ENCODE measurements at places on chromosomes 4 and X. TPM values are rescaled to one million over a fixed set of nuclear protein-coding genes. Genes with fewer than 3 reads are reported as not detected.

DNA sequence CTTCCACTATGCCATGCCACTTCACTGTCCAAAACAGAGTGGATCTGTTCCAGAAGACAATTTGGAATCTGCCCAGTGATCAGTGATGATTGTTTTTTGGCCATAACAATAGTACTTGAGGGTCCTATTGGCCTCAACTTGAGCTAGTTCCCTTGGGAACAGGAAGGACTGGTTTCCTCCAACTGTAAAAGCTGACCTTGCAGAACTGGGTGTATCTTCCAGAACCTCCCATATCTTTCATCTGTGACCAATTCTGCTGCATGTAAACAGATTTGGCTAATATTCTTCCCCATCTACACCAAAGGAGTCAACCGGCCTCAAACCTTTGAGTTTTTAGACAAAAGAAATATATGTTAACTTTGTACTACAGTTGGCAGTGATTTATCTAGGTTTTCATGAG is 165.1 kb upstream of the TRPC5 start:
- H3K4me3 ChIP-seq: no peak overlapping the region
- no peak overlapping the region for H3K27ac ChIP-seq
- no peaks in the 10 kb centered on the region for H3K36me3 ChIP-seq
- no peaks in the 10 kb centered on the region for H3K4me1 ChIP-seq
- peaks cover 2% of the 10 kb centered on the region for H3K27me3 ChIP-seq

GRCh38 chr4:54685810-54686209 is 28.1 kb downstream of the KIT start:
- DNase-seq: no peak
- no peaks in the 10 kb centered on the region for H3K4me1 ChIP-seq
- H3K27ac ChIP-seq: no peak overlapping the region
- H3K4me3 ChIP-seq: no peak overlapping the region
- H3K36me3 ChIP-seq: no peaks in the 10 kb centered on the region

NKX3-2 gene
- total RNA-seq: 0.18 TPM

DOK7 gene
- 14.2 TPM for total RNA-seq

DNA sequence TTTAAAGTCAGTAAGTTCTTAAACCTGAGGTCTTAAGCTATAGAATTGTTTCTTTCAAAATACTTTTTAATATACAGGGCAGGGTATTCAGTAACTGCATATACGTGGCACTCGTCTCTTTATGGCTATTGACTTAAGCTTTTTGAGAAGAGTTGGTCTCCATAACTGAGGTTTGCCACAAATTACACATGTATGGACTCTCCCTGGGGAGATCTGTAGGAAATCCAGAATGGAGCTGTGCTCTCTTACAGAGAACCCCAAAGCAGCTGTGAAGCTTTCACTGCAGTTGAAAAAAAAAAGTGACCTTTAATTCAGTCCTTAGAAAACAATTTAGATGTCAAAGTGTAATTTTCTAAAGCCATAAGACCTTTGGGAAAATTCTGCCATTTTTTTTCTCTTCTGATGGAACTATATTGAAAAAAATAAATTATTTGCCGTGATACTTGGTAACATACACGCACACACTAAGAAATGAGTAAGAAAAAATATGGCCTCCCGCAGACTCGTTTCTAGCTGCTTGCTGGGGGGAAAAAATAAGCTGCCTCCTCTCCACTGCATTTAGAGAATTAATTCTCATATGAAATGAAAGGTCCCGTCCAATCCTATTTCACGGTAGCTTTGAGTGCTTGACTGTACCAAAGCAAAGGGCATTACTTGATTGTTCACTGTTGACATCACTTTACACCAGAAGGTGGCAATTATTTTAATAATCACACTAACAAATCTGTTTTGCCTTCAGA is 159.4 kb upstream of the TENM3 start:
- H3K36me3 ChIP-seq: no peaks in the 10 kb centered on the region
- H3K27ac ChIP-seq: no peak overlapping the region
- H3K27me3 ChIP-seq: no peaks in the 10 kb centered on the region
- no peak for DNase-seq
- no peaks in the 10 kb centered on the region for H3K4me1 ChIP-seq

TSPYL2 gene
- total RNA-seq: 9.5 TPM

FAT4 gene
- total RNA-seq: 45.4 TPM

DNA sequence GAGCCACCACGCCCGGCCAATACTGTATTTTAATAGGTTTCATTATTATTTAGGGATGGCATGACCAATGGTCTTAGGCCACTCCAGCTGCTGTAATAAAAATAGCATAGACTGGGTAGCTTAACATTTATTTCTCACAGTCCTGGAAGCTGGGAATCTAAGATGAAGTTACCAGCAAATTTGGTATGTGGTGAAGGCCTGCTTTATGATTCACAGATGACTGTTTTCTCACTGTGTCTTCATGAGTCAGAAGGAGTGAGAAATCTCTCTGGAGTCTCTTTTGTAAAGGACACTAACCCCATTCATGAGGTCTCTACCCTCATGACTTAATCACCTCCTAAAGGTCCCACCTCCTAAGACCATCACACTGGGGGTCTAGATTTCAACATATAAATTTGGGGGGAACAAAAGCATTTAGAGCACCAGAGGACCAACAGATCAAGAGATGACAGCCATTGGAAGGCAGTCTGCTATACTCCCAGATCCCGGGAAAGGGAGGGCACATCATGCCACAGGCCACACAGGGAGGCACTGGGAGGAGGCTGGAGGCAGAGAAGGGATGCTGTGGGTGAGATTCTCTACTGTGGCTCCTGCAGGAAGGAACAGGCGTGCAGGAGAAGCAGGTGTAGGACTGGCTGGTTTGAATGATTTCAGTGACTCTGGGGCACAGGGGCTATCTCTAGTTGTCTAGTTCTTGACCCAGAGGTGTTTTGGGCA is 335.8 kb upstream of the SFRP2 start:
- H3K36me3 ChIP-seq: no peaks in the 10 kb centered on the region
- no peaks in the 10 kb centered on the region for H3K27me3 ChIP-seq
- no peaks in the 10 kb centered on the region for H3K4me1 ChIP-seq
- H3K27ac ChIP-seq: no peak overlapping the region
- DNase-seq: no peak
- H3K4me3 ChIP-seq: no peak overlapping the region

ITIH6 gene
- total RNA-seq: 0.22 TPM

- peaks cover 14% of the 10 kb centered on the region for H3K27me3 ChIP-seq
- no peak overlapping the region for H3K27ac ChIP-seq
- no peak for DNase-seq
- no peaks in the 10 kb centered on the region for H3K36me3 ChIP-seq
- H3K4me3 ChIP-seq: no peak overlapping the region
- H3K4me1 ChIP-seq: no peaks in the 10 kb centered on the region
These were observed 76.4 kb upstream of the MBNL3 start for GRCh38 chrX:132565273-132565672.

DNA sequence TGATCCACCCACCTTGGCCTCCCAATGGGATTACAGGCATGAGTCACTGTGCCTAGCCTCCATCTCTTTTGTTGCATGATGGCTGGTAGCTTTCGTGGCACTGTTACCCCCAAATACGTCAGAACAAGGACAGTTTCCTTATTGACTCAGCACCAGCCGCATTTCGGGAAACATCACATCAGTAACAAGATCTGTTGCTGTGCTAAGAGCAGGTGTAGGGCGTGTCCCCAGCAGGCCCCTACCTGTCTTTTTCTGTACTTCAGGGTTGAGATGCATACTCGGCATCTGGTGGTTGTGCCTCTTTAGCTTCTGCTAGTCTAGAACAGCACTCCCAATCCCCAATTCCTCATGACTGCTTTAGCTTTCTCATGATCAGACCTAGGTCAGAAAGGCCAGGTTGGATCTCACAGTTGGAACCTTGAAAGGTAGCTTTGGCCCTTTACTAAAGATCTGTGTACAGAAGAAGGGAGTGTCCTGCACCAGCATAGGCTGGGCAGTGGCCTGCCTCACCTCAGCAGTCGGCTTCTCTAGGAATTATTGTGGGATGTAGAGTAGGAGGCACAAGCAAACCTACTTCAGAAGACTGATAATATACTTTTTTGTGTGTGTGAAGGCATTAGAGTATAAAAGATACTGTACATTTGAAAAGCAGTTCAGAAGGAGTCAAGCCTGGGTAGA is 36.8 kb downstream of the NSD2 start:
- H3K4me1 ChIP-seq: no peaks in the 10 kb centered on the region
- no peak overlapping the region for H3K27ac ChIP-seq
- H3K4me3 ChIP-seq: no peak overlapping the region
- DNase-seq: no peak
- no peaks in the 10 kb centered on the region for H3K27me3 ChIP-seq
- H3K36me3 ChIP-seq: peaks cover 33% of the 10 kb centered on the region

- no peaks in the 10 kb centered on the region for H3K36me3 ChIP-seq
- no peaks in the 10 kb centered on the region for H3K27me3 ChIP-seq
- H3K27ac ChIP-seq: no peak overlapping the region
- no peaks in the 10 kb centered on the region for H3K4me1 ChIP-seq
These were observed 73.8 kb downstream of the FBXW7 start for GRCh38 chr4:152462047-152462446.

- DNase-seq: no peak
- H3K27me3 ChIP-seq: no peaks in the 10 kb centered on the region
- H3K4me3 ChIP-seq: no peak overlapping the region
- H3K36me3 ChIP-seq: no peaks in the 10 kb centered on the region
These were observed 47.3 kb upstream of the PPARGC1A start for GRCh38 chr4:23937173-23937572.

GRCh38 chrX:96182366-96182765 is 502.3 kb upstream of the DIAPH2 start:
- no peak overlapping the region for H3K4me3 ChIP-seq
- H3K27me3 ChIP-seq: peaks cover 4% of the 10 kb centered on the region
- no peak overlapping the region for H3K27ac ChIP-seq
- no peaks in the 10 kb centered on the region for H3K36me3 ChIP-seq
- DNase-seq: no peak

GRCh38 chr4:7915875-7916242 is 23.8 kb downstream of the AFAP1 start:
- peaks cover 12% of the 10 kb centered on the region for H3K4me1 ChIP-seq
- H3K36me3 ChIP-seq: no peaks in the 10 kb centered on the region
- H3K27ac ChIP-seq: no peak overlapping the region
- H3K4me3 ChIP-seq: no peak overlapping the region
- no peak for DNase-seq
